ENCODE measurements at places on chromosomes 6 and 20. TPM values are rescaled to one million over a fixed set of nuclear protein-coding genes. Genes with fewer than 3 reads are reported as not detected.

The C20orf202 gene
- total RNA-seq = 0.28 TPM

The NECAB3 gene
- total RNA-seq = 156 TPM

The SLC26A8 gene
- not detected for total RNA-seq

The ZNF165 gene
- 2.3 TPM for total RNA-seq

The UBR2 gene
- 27.3 TPM for total RNA-seq

The DOK5 gene
- 0.24 TPM for total RNA-seq

The EYA4 gene
- 3.4 TPM for total RNA-seq

The SRXN1 gene
- 25.1 TPM for total RNA-seq

The MYT1 gene
- total RNA-seq = 0.05 TPM

The ENPP1 gene
- total RNA-seq = 21.7 TPM

The GCNT2 gene
- total RNA-seq = 3.8 TPM

The RBM12 gene
- total RNA-seq = 130 TPM

The LSM2 gene
- 42.4 TPM for total RNA-seq

The DEFB114 gene
- not detected for total RNA-seq

The PSORS1C2 gene
- not detected for total RNA-seq

DNA sequence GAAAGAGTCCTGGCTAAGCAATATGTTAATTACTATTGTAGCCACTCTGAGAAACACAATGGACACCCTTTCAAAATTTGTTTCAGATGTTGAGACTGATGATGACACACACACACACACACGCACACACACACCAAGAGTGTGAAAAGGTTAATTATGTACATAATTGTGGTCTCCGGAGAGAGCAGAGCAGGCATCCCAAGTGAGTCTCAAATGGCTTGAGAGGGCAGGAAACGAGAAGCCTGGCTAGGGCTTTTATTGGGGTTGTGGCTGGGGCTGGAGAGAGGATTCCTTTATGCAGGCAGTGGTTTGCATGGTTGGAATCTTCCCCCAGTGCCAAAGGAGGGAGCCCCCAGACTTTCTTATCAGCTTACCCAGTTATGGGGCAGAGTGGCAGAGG, 38.2 kb upstream of the NKX2-4 start:
- no peak for DNase-seq

DNA sequence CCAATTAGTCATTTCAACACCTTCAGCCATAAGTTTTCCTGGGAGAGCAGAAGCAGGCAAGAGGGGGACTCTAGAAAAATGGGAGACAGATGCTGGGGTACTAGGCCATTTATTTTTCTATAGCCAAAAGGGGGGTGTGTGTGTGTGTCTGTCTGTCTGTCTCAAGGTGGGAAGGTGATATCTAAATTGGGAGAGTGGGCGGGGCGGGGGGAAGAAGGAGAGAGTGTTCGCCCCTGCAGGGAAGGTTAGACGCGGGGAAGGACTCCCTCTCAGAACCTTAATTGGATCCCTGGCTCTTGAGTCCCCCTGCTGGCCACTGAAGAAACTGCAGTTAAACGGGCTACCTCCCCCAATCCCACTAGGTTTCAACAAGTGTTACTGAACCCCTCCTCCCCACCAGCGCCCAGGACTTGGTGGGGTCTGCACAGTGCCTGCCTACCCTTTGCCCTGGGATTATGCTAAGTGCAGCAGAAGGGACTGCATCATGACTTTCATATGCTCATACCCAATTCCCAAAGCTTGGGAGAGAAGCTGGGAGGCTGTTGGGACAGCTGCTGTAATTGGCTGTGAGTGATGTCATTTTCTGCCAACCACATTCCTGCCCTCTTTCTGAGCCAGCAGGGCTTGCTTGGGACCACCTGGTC, 45.8 kb downstream of the FOXP4 start:
- DNase-seq = peak; percentile 82

GRCh38 chr20:37741570-37741969, 47.7 kb downstream of the CTNNBL1 start:
- no peak for DNase-seq

DNA sequence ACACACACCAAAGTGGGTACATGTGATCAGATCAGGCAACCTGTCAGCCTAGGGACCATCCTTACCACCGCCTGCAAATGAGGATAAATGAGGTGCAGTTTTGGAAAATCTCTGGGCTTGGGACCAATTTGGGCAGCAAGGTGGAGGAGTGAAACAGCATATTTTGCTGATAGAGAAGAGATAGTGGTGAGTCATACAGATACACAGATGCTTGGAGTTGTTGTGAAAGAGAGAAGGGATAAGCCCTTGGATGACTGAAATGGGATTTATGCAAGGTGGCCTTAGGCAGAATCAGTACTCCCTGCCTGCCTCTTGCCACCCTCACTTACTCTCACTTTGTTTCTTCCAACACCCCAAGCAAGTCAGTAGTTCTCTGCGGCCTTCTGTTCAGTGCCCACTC, 34.7 kb downstream of the BMP2 start:
- no peak for DNase-seq

- no peak for DNase-seq
These were observed 413.9 kb upstream of the JARID2 start for GRCh38 chr6:14831937-14832336.

- no peak for DNase-seq
These were observed 54.4 kb downstream of the DHX35 start for GRCh38 chr20:39016506-39016905.

DNA sequence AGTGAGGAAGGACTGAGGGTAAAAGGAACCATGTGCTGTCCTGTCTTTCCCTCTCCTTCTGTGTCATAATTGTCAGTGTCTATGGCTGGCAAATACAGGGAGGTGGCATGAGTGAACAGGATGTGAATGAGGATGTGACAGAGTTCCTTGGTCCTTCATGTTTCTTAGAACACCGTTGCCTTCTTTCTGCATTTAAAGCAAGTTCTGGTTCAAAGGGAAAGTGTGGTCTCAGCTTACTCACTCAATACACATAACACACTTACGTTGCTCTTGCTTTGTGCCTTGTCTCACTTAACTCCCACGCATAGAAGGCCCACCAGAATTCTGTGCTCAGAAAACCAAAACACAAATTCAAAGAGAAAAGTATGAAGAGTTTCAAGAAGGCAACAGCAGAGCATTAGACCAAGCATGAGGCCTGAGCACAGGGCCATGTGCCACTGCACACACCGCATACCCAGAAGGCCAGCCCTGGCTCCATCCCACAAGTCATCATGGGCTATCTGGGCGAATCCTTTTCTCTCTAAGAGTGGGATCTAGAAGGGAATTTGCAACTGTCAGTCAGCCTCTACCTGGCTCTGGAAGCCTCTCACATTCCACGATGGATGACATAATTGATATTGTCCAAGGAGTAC, 38.9 kb upstream of the SAYSD1 start:
- no peak for DNase-seq

DNA sequence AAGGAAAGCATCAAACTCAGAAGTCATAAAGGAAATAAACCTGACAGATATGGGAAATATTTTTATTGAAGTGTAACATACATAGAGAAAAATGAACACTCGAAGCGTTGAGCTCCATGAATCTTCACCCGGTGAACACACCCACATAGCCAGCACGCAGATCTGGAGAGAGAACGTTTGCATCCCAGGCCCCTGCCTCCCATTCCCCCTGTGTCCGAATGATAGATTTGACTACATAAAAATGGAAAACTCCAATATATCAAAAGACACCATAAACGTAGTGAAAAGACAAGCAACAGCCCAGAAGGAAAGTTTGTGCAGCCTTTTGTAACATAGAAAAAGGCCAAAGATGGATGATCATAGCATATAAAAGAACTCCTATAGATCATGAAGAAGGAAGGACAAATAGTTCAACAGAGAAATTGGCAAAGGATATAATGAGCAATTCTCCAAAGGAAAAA, 17.1 kb downstream of the SYNJ2 start:
- DNase-seq = no peak

DNA sequence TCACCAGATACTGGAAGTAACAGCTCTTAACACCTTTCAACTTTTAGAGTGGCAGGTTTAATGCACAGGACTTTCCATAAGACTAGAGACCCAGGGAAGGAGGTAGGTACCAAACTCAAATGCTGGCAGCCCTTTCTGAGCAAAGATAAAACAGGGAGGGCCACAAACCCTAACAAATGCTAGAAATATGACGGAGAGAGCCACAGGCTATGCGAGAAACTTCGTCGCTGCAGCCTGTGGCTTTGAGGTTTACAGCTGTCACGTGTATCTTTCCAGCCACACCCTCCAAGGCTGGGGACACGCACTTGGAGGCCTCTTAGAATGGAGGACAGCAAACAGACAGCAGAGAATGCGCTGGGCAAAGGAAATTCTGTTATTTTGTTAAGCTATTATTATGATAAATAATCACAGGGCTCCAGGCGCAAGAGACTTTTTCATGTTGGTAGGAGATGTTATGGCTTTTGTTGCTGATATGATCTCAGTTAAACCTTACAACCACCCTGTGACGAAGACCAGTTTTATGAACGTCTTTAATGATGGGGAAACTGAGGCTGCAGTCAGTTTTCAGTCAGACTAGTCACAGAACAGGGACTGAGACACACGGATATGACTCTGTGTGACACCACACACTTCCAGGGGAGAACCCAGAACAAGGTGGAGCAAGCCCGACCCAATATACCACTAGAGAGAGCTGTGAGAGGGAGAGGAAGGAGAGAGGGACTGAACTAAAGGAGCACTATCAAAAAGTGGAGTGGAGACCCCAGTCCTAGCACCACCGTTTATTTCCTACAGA, 2.0 kb downstream of the TRAM2 start:
- no peak for DNase-seq

DNA sequence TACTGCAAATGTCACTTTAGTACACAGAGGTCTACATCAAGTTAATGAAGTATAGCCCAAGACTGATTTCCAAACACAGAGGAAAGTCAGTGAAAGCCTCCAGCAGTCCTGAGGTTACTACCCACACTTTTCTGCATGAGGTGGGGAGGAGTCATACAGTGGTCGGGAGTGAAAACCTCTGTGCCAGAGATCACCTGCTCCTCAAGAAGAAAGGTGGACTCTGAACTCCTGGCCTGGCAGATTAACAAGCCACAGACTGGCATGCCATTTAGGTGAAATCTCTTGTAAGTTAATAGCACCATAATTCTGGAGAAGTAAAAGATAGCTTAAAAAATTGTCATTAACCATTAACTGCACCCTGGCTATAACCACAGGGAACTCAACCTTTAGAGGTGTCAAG, 125.0 kb upstream of the LAMP5 start:
- DNase-seq = no peak

DNA sequence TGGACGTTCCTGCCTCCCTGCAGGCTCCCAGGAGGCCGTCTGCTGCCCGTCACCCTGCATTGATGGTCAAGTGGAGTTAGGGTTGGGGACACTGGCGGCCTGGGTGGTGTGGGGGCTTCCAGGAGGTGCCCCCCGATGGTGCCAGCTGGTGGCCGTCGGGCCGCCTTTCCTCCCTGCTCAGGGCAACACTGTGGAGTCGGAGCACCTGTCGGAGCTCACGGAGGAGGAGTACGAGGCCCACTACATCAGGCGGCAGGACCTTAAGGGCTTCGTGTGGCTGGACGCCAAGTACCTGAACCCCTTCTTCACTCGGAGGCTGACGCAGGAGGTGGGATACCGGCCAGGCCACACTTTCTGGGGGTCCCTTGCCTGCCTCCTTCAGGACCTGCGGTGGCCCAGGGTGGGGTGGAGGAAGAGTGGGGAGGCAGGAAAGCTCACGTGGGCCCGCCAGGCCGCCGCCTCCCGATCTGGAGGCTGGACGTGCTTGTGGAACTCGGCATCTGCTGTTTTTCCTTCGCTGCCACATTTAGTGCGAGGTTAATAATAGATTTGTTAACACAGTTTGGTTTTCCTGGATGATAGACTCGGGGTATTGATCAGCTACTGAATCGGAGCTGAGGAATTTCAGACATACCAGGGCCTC, 28.6 kb downstream of the SPATA2 start:
- DNase-seq = no peak

DNA sequence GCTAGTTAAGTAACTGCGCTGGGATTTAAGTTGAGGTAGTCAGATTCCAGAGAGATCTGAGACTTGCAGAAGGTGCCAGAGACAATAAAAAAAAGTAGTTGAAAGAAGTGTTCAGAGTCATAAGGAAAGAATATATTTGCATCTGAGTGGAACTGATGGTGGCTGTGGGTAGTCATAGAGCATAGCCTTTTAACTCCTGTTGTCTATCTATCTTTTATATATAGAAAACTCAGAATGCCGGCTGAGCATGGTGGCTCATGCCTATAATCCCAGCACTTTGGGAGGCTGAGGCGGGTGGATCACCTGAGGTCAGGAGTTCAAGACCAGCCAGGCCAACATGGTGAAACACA, 62.0 kb downstream of the CARMIL1 start:
- DNase-seq = no peak

GRCh38 chr6:46325561-46326530, 155.1 kb upstream of the ENPP5 start:
- peak; percentile 42 for DNase-seq

- DNase-seq = no peak
These were observed 71.9 kb downstream of the SMAP1 start for GRCh38 chr6:70739534-70739933.

- DNase-seq = no peak
These were observed 1.4 kb downstream of the AHCY start for GRCh38 chr20:34301587-34302311.

GRCh38 chr6:129707882-129708495, 2.0 kb downstream of the ARHGAP18 start:
- no peak for DNase-seq

- DNase-seq = no peak
These were observed 682.7 kb downstream of the MAFB start for GRCh38 chr20:40006168-40006860.

DNA sequence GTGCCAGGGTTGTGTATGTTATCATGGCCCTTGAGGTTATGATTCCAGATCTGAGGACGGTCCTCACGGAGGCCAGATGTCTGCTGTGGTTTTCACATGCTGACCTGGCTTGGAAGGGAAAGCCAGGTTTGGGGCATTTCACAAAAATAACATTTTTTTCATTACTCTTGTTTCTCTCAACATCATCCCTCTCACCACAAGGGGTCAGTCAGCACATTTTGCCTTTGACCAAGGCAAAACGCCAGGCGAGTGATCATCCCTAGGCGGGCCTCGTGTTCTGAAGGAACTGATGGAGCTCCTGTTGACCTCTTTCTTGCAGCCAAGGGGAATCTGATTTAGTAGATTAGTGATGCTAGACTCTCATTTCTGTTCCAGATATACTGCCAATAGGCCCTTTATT, 133.5 kb downstream of the TBC1D7 start:
- DNase-seq = no peak

GRCh38 chr6:41921712-41921998, 356 bp downstream of the BYSL start:
- no peak for DNase-seq
